Fibroblast of pulmonary artery (primary cell): ENCODE measurements at places on chromosomes 7 and 10.

DNA sequence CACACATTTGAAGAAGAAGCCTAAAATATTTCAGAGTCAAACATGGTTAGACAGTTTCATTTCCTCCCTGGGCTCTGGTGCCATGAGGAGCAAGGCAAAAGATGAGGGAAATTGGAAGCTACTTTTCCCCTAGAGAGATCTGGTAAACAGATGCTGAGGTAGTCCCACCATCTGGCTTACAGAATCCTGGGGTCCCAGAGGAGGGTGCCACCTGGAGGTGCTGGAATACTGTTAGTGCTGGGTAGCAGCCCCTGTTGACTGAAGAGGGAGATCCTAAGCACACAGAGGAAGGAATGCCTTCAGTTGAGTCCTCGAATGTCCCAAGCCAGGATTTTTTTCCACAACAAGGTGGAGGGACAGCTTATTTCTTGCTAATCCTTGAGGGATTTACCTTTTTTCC lies 160.1 kb downstream of the FZD1 start:
- DNase-seq = no peak

GRCh38 chr10:130341356-130341755 lies 205.2 kb downstream of the GLRX3 start:
- no peak for DNase-seq

DNA sequence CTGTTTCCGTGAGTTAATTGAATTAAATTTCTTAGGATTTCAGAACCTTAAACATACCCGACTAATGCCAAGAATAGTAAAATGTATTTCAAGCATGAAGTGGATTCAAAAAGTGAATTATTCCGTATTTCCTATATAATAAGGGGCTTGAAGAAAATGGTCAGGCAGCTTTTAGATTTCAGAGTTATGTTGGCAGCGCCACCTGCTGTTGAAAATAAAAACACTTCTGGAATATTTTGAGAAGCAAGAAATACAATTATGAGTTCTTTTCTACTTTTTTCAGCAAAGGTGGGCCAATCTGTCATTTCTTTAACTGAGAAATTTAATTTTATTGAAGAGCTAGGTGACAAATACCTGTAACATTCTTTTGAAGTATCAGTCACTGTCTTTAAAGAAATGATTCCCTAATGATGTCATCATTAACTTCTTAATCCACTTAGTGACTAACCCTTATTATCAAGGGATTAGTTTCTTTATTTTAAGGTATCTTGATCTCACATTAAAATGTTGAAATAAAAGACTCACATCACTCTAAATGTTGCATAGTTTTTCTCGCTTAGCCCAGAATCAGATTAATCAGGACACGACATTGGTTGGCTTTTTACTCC lies 36.6 kb upstream of the AGR3 start:
- peak; percentile 72 for DNase-seq

DNA sequence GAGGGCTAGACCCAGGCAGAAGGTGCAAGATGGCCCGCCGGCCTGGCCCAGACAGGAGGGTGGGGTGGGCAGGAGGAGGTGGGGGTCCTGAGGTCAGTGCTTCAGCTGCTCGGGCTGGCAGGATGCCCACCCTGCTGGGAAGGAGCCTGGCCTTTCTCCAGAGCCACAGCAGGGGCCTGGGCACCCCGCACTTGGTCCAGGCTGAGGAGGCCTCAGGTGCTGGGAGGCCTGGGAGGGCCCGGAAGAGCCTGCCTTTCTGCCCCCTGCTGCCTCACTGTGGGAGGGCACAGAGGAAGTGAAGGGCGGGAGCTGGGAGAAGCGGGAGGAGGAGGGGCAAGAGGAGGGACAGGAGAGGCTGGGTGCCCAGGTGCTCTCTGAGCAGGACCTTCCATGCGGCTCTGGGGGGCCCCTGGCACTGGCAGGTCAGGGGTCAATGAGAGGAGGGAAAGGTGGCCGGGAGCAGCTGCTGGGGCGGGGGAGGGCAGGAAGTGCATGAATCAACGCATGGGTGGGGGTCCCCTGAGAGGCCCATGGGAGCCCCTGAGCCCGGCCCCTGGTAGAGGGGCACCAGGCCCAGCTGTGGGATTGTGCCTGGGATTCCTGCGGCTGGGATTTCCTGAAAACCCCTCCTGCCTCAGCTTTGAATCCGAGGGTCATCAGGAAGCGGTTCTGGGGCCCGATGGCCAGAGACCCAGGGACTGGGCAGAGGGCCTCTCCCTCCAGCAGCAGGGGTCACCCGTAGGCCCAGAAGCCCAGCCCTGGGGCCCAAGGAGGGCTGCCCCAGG lies 49.9 kb downstream of the PWWP2B start:
- peak; percentile 23 for DNase-seq

DNA sequence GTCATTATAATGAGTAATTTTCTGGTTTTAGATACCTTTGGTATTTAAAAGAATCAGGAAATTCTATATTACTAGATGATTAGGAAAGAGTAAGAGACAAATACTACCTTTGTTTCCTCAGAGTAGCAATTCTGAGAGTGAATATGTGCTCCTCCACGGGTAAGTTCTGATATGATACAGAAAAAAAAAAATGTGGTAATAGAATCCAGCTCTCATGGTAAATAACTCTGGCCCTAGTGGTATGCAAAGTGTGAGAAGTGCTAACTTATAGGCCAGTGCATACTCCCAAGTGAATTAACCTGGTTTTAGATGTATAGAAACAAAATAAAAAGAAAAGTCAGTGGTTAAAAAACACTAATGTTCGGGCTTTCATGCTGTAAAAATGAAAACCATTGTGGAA lies 512.6 kb upstream of the SEMA3D start:
- no peak for DNase-seq

GRCh38 chr7:139703487-139704307 lies 74.1 kb downstream of the HIPK2 start:
- DNase-seq = no peak

GRCh38 chr7:67311901-67312300 lies 315.3 kb downstream of the TYW1 start:
- peak; percentile 80 for DNase-seq

DNA sequence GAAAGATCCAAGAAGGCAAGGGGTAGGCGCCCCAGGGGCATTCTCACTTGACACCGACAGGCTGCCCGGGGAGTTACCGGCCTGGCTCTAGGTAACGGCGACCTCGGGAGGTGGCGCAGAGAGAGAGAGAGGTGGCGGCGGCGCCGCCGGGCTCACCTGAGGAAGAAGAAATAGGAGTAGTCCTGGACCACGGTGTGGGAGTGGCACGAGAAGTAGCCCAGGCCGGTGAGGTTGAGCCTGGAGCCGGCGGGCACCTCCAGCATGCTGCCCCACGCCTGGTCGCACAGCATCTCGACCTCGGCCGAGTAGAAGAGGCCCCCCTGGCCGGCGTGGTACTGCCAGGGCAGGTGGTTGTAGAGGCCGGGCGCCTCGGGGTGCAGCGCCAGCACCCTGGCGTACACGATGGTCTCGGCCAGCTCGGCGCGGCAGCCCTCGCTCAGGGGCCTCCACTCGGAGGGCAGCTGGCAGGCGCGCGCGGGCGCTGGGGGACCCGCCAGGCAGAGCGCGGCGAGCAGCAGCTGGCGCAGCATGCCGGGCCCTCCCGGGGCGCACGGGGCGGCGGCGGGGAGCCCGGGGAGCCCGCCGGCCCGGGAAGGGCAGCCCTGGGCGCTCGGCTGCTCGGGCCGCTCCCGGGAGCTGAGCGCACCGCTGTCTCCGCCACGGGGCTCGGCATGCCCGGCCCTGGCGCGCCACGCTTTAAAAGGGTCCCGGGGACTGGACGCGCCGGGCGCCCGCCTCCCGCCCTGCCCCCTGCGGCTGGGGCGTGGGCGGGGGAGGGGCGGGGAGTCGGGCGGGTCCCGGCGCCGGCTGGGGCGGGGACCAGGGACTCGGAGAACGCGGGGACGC lies at the start of gene CCDC3:
Gene CCDC3 (minus strand): TSS at position 673 of the 846 bp plus-strand sequence. CDS start 143 bp downstream, at position 530.
- DNase-seq = no peak

GRCh38 chr7:2794836-2795636 lies 49.1 kb downstream of the GNA12 start:
- no peak for DNase-seq

DNA sequence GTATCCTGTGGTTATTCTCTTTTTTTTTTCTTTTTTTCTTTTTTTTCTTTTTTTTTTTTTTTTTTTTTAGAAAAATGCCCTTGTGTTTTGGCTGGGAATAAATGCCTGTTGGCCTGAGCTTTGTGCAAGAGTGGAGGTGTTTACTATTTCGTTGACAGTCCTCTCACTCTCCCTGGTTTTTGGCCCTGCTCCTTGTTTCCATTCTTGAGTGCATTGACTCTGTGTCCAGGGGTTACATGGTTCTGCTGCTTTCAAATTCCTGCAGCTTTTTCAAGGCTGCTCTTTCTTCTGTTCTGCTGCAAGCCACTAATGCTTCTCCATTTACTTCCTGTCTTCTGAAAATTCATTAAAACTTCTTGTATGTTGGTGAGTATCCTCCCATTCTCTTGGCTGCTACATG lies 59.7 kb upstream of the TBX20 start:
- no peak for DNase-seq

DNA sequence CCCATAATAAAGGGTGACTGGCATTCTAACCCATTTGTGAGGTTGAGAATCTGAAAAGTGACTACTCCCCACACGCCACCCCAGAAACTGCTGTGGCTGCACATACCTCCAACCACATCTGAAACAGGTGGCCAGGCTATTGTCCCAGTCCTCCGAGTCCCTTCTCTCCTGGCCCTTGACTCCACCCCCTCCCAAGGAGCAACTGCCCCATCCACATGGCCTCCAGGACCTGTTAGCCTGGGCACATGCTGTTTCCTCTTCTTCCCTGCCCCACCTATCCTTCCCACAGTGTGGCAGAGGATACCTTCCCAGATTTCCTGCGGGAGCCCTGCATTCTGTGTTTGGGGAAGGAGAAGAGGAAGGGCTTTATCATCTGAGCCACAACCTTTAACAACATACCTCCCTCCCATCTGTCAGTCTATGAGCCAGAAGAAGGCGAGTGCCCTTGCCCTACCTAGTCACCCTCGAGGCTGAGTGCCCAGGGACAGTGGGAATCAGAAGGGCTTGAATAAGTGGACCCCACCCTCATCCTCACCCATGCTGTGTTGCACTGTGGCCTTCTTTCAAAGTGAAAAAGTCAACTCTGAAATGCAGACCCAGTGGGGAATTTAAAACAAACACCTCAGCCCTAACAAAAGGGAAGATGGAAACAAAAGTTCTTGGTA lies 11.9 kb downstream of the STEAP1B start:
- DNase-seq = no peak

DNA sequence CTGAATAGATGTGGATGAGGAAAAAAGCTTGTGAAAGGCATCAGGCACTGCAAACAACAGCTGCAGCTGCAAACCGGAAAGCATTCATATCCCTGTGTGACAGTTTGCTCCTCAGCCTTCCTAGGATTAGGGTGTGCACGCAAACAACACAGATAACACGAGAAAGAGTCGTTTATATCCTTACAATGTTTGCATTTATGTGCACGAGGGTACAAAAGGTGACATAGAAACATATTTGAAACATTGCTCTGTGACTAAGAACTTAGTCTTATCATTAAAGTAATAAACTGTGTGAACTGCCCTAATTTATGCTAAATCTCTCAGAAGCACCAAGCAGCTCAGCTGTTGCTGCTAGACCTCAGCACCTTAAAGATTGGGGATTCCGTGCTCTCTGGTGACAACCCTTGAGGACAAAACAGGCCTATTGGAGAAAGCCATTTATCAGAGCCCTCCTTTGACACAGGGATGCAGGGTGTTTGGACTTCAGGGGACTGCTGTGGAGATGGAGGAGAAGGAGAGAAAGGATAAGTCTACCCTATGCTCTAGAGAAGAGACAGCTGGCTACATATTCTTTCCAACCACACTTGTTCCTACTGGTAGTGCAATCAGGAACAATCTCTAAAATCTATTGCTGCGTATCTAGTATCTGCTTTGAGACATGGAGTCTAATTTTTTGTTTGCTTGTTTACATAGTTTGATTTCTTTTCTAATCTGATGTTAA lies 176.2 kb downstream of the GNAT3 start:
- peak; percentile 42 for DNase-seq

- peak; percentile 61 for DNase-seq
Measured at GRCh38 chr7:152522571-152523067, 86.8 kb upstream of the KMT2C start.

GRCh38 chr7:133923974-133924373 lies 203.2 kb upstream of the LRGUK start:
- DNase-seq = no peak

DNA sequence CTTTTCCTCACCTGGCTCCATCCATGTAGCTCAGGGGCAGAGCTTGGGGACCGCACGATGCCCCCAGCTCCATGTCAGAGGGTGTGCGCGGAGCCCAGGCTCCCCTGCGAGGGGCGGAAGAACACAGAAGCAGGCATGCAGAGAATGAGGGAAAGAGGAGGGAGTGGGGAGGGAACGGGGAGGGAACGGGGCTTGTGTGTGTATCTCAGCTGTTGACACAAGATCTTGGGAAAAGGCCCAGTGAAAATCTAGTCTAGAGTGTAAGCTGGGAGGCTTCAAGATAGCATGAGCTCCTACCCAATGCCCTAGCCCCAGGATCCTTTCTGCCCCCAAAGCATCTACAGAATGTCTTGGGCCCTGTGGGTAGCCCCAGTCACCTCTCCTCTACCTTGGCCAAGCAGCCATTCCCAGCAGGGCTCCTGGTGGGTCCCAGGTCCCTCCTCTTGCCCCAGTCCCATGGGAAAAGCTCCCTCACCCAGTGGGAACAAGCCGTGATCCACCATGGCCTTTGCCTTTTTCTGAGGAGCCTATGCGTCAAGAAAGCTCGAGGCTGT lies 25.1 kb upstream of the NDST2 start:
- DNase-seq = peak; percentile 49

- DNase-seq = no peak
Measured at GRCh38 chr10:129875993-129876726, 87.9 kb downstream of the EBF3 start.

DNA sequence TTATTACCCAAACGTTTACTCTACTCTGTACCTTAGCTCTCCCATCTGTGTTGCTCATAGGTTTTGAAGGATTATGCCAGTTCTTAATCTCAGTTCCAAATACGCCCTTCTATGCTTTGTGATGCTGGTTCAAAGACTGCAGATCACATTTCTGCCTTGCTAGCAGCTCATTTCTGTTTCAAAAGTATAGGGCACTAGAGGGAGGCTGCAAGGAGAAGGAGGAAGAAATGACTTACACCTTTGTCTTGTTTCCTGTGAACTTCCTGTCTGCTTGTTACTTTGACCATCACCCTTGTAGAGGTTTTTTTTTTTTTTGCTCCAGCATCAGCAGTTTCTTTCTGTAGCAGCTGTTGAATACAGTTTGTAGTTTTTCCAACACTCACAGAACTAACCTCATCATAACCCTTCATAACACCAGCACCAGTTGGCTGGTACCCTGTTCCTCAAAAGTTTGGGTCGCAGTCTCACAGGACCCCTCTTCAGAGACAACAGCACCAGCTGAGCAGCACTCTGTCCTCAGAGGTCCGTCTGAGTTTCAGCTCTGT lies 16.5 kb downstream of the SLK start:
- DNase-seq = peak; percentile 31

DNA sequence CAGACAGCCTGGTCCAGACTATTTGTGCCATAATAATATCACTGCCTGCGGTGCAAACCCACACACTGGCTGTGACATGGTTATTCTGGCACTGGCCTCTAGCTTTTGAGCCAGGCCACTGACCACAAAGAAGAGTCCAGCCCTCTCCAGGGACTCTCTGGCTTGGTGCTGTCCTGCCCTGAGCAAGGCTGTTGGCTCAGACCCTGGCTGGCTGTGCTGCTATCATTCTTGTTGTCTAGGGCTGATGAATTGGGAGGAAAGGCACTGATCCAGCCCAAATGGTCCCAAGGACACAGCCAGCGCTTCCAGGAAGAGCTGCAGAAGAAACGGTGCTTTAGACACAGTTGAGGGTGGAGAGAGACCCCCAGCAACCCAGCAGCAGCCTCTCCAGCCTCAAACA lies 80.8 kb downstream of the TMEM130 start:
- DNase-seq = no peak

GRCh38 chr7:27839099-27839498 lies 99.1 kb downstream of the TAX1BP1 start:
- no peak for DNase-seq
